ENCODE measurements at places on chromosomes 3 and 15. TPM values are rescaled to one million over a fixed set of nuclear protein-coding genes. Genes with fewer than 3 reads are reported as not detected.

ATP13A4 gene
- total RNA-seq: 0.16 TPM

TMEM207 gene
- total RNA-seq: not detected

SGO1 gene
- 9.2 TPM for total RNA-seq

GRAMD2A gene
- not detected for total RNA-seq

C3orf18 gene
- 9.0 TPM for total RNA-seq

CCK gene
- total RNA-seq: not detected

TLNRD1 gene
- 46.5 TPM for total RNA-seq

EDC3 gene
- total RNA-seq: 57.1 TPM

C3orf62 gene
- total RNA-seq: 4.7 TPM

AP3B2 gene
- total RNA-seq: 0.15 TPM

CCDC50 gene
- 3.9 TPM for total RNA-seq

ERICH6 gene
- total RNA-seq: not detected

LRTM1 gene
- total RNA-seq: not detected

RAD51 gene
- total RNA-seq: 39.7 TPM

LINS1 gene
- 56.7 TPM for total RNA-seq

RBPMS2 gene
- 0.22 TPM for total RNA-seq

POPDC2 gene
- 2.0 TPM for total RNA-seq

ARIH1 gene
- total RNA-seq: 167 TPM

CACNA1D gene
- 0.51 TPM for total RNA-seq

ZNF660 gene
- 0.66 TPM for total RNA-seq

MYRIP gene
- total RNA-seq: not detected

SLC24A5 gene
- total RNA-seq: not detected

ACTRT3 gene
- total RNA-seq: 1.3 TPM

TF gene
- 3.7 TPM for total RNA-seq

GOLGA8N gene
- total RNA-seq: 1.5 TPM

SLC27A2 gene
- 7.2 TPM for total RNA-seq

CASR gene
- not detected for total RNA-seq

COPS2 gene
- 108 TPM for total RNA-seq

IL20RB gene
- 1.0 TPM for total RNA-seq

EPM2AIP1 gene
- total RNA-seq: 7.2 TPM

GOLGA8Q gene
- total RNA-seq: 0.13 TPM

CLK3 gene
- 74.8 TPM for total RNA-seq

SEMA5B gene
- not detected for total RNA-seq

EOGT gene
- 10.5 TPM for total RNA-seq

CD200 gene
- total RNA-seq: 125 TPM

C3orf22 gene
- total RNA-seq: not detected

DLL4 gene
- 0.05 TPM for total RNA-seq

GOLGA6L7 gene
- total RNA-seq: not detected

CCR1 gene
- 3.2 TPM for total RNA-seq

SI gene
- total RNA-seq: not detected

GABRR3 gene
- total RNA-seq: not detected
